ENCODE measurements at places on chromosomes 1 and 21. TPM values are rescaled to one million over a fixed set of nuclear protein-coding genes. Genes with fewer than 3 reads are reported as not detected.
A peak's percentile ranks its signal among the peaks of the same experiment; 100 is the strongest.

DNA sequence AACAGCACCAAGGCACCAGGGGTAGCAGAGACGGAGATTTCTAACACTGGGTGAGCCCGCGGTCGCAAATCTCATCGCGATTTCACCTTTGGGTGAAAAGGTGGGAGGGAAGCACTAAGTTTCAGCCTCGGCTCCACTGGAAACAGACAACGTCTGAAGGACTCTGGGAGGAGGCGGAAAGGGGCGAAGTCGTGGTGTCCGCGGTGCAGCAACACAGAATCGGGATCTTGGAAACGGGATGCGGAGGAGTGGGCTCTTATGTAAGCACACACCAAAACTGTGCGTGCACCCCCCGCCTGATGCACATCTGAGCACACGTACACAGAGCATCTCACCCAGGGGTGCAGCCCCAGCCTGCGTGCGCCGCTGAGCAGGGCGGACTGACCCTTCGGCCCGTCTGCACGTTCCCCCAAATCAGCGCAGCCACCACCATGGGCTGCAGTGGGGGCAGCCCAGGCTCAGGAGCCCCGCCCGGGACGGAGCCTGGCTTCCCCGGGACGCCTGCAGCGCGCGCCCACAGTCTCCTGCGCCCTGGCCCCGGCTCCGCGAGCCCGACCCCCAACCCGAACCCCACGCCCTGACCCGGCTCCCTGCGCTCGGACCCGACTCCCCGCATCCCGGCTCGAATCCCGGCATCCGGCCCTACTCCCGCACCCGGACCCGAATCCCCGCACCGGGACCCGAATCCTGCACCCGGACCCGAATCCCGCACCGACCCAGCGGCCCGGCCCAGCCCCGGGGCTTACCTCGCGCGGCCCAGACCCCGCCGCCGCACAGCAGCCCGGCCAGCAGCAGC, 670 bp downstream of the CLSTN1 start:
- DNase-seq: peak; percentile 38

GRCh38 chr1:80891871-80892270, 908.9 kb upstream of the ADGRL2 start:
- DNase-seq: no peak

DNA sequence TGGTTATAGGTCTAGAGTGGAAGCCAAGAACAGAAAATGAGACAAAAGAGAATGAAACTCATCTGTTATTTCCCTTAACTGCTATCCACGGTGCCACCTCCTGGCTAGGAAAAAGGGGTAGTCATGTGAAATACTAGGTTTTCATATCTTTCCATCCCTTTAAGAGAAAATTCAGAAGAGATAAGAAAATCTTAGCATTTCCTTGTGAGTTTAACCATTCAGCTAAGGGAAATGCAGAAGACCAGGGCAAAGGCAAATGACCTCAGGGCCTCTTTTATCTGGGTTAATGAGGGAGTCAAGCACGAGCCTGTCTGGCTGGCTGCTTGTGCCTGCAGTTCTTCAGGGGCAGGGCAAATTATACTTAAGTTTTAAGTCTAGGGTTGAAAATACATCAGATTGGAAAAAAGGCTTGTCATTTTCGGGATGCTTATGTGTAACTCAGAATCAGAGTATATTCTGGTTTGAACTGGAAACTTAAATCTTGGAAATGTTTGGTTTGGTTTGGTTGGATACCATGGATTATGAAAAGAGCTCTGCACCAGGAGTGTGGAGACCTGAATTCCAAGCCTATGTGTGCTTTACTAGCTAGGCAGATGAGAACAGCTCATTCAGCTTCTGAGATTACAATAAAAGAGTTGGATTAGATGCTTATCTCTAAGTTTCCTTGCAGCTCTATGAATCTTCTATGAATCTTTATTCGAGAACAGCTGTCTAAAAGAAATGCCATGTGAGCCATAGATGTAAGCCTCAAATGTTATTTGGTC, 19.9 kb downstream of the NIBAN1 start:
- DNase-seq: no peak

GRCh38 chr1:226203240-226203639, 16.7 kb upstream of the ACBD3 start:
- DNase-seq: no peak

DNA sequence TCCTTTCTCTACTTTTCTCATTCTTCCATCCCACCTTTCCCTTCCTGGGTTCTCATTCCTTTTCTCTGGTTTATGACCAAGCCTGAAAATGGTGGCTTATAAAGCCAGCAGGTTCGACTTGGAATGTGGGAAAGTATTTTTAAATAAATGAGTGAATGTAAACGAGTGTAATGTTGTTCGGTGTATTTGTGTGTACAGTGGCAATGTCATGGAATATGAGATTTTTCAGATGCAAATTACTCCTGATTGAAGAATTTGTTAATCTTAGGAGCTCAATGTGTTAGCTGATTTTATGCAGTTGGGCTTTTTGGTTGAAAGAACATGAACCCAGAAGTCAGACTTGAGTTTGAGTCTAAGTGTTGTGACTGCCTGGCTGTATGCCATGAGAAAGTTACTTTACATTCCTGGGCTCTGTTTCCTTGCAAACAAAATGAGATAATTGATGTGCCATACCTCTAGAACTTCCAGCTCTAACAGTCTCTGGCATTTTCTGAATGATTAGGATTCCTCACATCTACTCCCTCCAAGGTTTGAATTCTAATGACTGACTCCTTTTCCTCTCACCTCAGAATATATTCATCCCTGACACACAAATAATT, 6.6 kb downstream of the SGIP1 start:
- no peak for DNase-seq

DNA sequence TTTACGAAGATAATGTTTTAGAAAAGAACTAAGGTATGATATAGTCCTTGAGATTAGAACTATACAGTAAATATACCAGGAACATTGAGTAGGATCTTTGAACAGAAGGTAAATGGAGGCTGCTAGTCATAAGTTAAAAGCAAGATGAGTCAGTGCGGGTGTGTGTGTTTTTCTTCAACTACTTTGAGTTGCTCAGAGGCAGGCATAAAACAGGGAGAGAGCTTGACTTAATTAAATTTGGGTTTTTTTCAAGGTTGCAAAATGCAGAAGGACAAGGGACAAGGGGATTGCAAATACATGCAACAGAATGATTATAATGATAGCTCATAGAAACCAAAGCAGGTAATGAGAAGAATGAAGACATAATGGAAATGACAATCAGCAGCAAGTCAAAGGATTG, 815.1 kb downstream of the NCAM2 start:
- no peak for DNase-seq

GRCh38 chr1:117093091-117093534, 28.4 kb downstream of the TRIM45 start:
- peak; percentile 39 for DNase-seq

GRCh38 chr1:40382601-40383000, 9.1 kb downstream of the SMAP2 start:
- DNase-seq: no peak

RNU1-3 gene
- total RNA-seq: 5,589 TPM

SPATA46 gene
- not detected for total RNA-seq

VAV3 gene
- 102 TPM for total RNA-seq

MCOLN2 gene
- 87.3 TPM for total RNA-seq

IVL gene
- total RNA-seq: not detected

COL8A2 gene
- 1.8 TPM for total RNA-seq

HHIPL2 gene
- 0.67 TPM for total RNA-seq

RAB4A gene
- 95.7 TPM for total RNA-seq
